ENCODE measurements at places on chromosomes 6 and 20.

DNA sequence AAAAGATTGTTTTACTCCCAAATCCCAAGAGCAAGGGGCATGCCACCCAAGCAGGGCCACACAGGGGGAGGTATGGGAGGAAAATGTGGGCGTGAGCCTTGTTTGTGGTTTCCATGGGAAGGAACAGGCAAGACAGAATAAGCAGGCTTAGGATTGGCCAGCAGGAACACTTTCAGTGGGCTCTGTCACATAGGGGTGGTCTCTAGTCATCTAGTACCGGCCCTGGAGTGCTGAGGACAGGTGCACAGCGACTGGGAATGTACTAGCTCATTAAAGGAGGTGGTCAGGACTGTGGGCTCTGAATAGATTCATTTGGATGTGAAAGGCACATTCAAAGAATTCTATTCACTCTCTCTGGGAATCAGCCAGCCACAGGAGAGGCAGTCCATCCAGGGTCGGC, 175.6 kb downstream of the TBC1D7 start:
- DNase-seq, result no peak

GRCh38 chr6:6688951-6689350, 100.4 kb downstream of the LY86 start:
- DNase-seq, result no peak

- no peak for DNase-seq
Observed at GRCh38 chr6:3211681-3212080, 15.8 kb downstream of the TUBB2B start.

DNA sequence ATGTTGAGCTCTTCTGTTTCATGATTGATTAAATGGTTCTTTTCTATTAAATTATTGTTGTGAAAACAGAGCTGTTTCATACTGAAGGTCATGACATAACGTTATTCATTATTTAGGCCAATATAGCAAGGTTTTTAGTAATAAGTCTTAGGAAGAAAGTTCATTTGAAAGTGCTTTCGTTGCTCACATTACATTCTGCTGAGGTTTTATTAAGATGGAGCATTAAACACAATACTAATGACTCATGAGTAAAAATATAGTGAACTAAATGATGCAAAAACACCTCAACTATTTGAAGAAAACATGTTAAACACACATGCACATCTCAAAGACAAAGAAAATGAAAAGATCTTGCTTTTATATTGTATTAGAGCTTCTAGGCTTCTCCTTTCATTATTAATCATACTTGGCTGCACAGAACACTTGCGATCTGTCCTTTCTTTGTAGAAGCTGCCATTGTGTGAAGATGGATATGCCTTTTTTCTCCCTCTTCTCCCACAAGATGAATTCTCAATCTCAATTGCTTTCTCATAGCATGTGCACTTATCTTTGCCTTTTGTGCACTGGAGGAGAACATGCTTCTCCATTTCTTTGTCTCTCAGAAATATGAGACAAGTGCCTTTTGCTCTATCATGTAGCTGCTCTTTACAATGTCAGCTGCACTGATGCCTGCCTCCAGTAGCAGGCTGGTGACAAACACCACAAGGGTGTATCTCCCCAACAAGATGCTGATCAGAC, 312.4 kb downstream of the PHF3 start:
- DNase-seq, result no peak

DNA sequence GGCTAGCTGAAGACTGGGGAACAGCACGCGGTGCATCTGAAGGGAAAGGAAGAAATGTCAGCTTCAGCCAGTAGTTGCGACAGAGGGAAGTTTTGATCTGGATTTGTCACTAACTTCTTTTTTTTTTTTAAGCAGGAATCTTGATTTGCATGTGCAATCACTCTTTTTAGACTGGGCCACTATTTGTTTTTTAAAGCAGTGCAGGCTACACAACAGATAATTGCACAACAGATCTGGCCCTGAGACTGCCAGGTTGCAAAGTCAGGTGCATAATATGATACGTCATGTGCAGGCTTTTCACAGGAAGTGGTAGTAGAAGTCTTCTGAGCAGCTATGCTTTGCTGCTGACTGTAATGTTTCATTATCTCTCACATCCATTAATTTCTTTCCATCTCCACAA, 13.5 kb downstream of the PFDN4 start:
- no peak for DNase-seq

- DNase-seq, result no peak
Observed at GRCh38 chr6:78962448-78962847, 95.1 kb downstream of the IRAK1BP1 start.

- no peak for DNase-seq
Observed at GRCh38 chr6:144297511-144298100, 12.5 kb downstream of the UTRN start.

Measured in cerebellar cortex (tissue), 1 donor.